ENCODE measurements at places on chromosomes 3 and 15.

DNA sequence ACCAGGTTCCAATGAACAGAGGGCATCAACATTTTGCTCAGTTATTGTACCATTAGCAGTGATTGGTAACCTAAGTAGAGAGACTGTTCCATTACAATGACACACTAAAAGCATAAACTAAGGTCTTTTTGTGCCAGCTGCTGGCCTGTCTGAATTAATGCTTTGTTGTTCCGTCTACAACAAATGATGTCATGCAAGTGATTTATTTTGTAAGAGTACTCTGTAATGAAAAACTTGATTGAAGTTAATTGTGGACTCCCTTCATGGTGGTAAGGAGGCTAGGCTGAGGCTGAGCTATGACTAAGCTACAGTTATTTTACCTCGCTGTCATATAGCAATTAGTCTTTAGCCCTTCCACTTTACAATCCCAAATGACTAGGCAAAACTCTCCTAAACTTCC, 23.2 kb downstream of the RCN2 start:
- DNase-seq = no peak

GRCh38 chr3:48852151-48852550, 4.5 kb upstream of the PRKAR2A start:
- DNase-seq = no peak

- DNase-seq = peak; percentile 90
Measured at GRCh38 chr3:15345608-15346137, 13.3 kb upstream of the SH3BP5 start.

- no peak for DNase-seq
Measured at GRCh38 chr3:112466020-112466419, 33.3 kb downstream of the BTLA start.

DNA sequence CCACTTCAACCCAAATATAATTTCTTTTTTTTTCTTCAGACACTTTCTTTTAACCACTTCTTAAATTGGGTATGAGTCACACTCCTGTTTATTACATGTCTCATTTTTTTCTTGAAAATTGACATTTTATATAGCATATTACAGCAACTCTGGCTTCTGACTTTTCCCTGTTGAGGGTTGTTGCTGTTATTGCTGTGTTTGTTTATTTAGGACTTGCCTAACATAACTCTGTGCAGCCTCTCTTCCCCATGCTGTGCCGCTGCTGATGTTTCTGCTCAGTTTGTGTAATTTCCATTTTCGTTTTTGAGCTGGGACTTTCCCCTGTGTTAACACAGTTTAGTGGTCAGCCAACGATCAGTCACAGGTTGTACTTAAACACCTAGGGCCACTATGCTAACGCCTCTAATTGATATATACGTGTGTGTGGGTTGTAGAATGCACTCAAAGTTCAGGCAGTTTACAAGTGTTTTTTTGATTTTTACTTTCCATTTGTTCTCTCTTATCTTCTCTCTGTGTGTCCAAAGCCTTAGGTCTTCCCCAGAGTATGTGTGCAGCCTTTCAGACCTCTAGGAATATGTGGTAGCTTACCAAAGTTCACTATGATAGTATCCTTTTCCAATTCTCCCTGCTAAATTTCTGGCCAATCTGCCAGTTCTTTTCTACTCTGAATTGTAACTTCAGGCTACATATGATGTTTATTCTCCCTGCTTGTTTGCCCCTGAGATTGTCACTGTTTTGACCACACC, 337.2 kb downstream of the ZBTB20 start:
- DNase-seq = no peak

DNA sequence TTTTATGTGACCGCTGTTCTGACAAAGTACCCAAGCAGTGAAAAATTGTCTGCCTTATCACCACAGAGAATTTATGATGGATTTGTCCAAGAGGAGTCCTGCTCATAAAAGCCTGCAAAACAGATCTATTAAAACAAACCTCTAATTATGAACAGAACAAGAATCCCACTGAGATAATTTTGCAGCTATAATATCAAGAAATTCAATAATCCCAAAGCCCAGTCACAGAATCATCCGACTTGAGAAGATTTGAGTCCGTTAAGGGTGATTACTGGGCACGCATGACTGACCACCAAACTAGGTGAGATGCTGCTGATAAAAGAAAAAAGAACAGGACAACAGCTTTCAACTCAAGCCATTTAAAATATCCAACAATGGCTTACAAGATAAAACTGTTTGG, 231.0 kb upstream of the WNT5A start:
- no peak for DNase-seq

- no peak for DNase-seq
Measured at GRCh38 chr3:123423031-123423430, 25.9 kb downstream of the ADCY5 start.

GRCh38 chr3:9247361-9247940, 2.0 kb downstream of the SRGAP3 start:
- DNase-seq = no peak

DNA sequence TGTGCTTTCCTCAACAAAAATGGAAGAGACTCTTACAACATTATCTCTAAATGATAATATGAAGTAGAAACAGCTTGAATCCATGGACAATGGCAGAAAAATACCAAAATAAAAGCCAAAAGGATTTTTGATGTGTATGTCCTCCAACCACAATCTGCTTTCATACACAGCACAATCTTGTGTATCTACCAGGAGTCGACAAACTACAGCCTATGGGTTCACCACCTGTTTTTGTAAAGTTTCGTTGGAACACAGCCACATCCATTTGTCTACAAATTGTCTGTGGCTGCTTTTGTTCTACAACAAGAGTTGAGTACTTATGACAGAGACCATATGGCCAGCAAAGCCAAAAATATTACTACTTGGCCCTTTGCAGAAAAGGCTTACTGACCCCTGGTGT, 88.7 kb upstream of the UBE2E2 start:
- DNase-seq = no peak

All from RPMI8226 (cell line).